ENCODE measurements at places on chromosomes 7 and 10.

- no peak for DNase-seq
Measured at GRCh38 chr10:120474956-120475355, 17.9 kb downstream of the PLPP4 start.

DNA sequence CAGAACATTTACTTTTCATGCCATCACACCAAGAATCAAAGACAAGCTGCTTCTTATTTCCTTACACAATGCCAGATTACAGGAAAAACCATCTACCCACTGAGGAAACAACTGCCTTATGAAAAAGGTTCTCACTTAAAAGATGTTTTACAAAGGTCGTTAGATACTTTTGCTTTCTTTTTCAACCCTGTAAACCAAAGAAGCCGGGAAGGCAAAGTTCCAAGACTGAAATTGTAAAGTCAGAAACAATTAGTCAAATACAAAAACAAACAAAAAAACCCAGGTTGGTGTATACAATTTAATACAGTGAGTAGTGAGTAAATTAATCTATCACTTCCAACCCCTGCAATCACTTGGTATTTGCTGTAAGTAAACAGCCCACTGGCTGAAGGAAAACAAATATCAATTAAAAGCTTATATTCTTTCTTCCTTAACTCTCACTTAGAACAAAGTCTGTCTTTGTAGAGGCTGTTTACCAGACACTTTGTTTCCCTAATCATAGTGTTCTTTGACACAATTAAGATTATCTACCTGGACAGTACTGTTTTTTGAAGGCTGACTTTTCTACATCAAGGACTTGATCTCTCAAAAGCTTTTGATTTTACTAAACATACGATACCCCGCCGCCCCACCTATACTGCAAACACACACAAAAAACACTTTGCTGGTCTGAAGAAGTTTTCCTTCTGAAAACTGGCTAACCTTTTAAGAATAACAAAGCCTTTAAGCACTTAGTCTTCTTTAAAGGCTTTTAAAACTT lies 18.1 kb downstream of the ERLIN1 start:
- DNase-seq: no peak

- no peak for DNase-seq
Measured at GRCh38 chr10:80528901-80529300, 8.8 kb upstream of the SH2D4B start.

DNA sequence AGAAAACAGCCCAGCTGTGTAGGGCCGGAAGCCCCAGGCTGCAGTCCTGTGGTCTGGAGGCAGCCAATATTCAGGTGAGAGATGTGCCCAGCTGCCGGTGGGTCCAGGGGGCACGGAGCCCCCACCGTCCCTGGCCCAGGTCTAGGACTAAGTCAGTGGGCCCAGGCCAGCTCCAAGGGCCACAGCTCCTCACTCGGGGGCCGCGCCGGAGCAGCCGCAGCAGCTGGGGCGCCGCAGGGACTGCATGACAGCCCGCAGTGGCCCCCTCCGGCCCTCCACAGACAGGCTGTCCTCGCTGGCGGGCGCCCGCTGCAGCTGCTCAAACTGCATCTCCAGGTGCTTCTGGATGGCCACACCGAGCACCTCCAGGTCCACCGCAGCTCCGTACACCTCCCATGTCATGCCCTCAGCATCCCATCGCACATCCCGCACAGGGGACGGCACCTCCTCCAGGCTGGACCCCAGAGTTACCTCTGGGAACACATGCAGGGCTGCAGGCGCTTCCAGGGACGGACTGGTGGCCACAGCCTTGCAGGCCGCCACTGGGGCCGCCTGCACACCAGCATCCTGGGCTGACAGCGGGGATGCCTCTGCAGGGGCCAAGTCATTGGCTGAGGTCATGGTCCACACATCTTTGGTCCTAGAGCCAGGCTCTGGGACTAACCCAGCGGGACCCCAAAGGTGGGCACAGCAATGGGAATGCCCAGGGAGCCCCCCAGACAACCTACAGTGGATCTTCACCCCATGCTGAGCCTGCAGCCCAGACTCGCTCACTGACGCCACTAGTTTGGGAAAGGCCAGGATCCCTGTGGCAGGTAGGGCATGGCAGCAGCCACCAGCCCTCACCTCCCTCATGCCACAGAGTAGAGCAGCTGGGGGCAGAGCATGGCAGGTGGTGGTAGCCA lies 7.0 kb downstream of the GPRIN2 start:
- no peak for DNase-seq

DNA sequence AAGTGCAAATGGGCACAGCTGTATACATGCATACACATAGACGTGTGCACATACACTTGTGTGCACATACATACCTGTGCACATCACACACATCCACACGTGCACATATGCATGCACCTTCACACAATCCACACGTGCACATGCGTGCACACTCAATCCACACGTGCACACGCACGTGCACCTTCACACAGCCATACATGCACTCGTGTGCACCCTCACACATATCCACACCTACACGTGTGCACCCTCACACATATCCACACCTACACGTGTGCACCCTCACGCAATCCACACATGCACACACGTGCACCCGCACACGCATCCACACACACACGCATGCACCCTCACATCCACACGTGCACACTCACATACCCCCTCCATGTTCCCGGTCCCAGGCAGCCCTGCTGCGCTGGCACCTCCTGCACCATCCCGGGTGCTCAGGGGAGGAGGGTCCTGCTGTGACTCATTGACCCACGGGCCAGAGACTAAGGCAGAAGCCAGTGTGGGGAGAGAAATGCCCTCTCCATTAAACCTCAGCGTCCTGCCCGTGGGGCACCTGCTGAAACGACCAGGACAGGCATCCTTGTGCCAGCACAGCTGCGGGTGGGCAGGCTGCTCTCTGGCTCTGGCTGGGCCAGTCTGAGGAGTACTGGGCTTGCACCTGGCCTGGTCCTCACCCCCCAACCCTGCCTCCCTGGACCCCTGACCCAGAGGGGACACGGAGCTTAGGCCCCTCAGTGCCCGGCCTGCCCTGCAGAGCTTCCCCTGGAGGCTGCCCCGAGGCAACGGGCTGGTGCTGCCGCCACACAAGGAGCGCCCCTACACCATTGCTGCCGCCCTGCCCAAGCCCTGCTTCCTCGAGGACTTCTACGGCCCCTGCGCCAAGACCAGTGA lies 17.8 kb upstream of the UTF1 start:
- no peak for DNase-seq

- DNase-seq: no peak
Measured at GRCh38 chr10:75528392-75528791, 97.0 kb downstream of the LRMDA start.

DNA sequence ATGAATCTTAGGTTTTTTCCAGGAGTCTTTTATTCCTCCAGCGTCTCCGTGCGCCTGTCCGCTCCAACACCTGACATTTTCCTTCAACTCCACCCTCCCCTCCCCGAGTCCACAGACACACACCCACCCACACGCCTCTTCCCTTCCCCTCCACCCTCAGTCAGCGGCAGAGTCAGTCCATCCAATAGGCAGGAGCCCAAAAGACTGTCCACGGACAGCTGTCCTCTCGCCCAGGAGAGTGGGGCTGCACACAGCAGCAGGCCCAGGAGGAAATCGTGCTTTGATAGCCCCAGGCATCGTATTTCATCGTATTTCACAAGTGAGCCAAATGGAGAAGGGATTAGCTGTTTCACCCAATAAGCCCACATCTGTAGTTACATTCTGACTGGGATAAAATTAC lies 285.1 kb downstream of the ZEB1 start:
- no peak for DNase-seq

- DNase-seq: peak; percentile 76
Measured at GRCh38 chr7:45259966-45260646, 102.5 kb downstream of the RAMP3 start.

Measured in hematopoietic multipotent progenitor cell treated with erythropoietin and hydrocortisone succinate and interleukin-3 and kit ligand, for 17 days (in vitro differentiated cells).